GM03348 (cell line): ENCODE measurements at places on chromosomes 4 and X.

DNA sequence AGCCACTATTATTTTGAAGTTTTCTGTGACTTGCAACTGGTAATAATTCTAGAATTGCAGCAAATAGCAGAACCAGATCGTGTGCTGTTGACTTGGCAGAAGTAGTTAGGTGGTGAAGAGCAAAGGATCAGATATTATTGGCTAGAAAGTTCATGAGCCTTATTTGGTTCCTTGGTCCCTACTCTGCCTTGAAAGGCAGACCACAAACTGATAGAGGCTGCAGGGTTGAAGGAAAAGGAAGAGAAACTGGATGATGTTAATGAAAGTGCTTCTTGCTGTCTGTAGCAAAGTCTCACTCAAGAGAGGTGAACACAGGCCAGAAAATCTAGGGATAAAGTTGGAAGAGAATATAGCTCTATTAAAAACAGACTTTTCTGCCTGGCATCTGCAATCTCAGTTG, 41.2 kb upstream of the RNF150 start:
- DNase-seq: no peak

DNA sequence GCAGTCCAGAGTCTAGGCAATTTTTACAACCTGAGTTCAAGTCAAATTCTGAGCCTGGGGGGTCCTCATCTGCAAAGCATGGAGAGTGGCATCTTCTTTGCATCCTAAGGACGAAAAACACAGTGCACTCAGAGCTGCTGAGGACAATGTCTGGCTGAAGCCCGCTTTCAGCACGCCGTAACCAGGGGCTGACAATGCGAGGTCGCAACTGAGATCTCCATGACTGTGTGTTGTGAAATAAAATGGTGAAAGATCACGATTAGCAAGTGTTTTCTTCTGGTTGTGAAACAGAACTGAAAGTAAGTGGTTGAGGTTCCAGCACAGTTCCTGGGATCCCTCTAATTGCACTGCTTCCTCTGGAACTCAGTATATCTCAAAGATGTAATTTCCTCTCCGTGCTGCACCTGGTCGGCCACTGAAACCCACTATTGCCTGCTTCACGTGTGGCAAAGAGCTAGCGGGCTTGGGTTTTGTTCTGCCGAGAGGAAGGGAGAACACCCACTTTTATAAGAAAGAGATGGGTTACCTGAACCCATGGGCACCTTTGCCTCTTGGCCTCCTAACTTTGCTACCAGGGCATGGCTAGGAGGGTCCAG, 7.7 kb upstream of the F11 start:
- no peak for DNase-seq

DNA sequence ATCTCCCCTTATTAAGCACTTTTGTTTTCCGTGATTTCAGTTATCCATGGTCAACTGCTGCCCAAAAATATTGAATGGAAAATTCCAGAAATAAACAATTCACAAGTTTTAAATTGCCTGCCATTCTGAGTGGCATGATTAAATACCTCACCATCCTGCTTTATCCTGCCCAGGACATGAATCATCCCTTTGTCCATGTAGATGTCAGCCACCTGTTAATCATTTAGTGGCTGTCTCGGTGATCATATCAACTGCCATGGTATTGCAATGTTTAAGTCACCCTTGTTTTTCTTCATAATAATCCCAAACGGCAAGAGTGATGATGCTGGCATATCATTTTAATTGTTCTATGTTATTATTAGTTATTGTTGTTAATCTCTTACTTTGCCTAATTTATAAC, 79.8 kb upstream of the LHFPL1 start:
- no peak for DNase-seq

DNA sequence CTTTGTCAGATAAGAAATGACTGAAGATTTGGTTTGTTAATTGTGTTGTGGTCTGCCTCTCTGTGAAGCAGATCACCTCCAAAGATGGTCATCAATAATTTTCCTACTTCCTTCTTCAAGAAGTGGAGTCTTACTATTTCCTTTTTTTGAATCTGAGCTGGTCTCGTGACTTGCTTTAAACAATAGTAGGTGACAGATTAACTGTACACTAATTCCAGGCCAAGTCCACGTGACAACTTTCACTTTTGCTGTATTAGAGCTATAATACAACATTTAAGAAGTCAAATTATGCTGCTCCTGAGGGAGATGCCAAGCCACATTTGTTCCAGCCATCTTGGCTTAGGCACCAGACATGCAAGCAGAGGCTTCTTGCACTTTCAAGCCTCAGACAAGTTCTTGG, 393.8 kb upstream of the GRID2 start:
- DNase-seq: no peak

DNA sequence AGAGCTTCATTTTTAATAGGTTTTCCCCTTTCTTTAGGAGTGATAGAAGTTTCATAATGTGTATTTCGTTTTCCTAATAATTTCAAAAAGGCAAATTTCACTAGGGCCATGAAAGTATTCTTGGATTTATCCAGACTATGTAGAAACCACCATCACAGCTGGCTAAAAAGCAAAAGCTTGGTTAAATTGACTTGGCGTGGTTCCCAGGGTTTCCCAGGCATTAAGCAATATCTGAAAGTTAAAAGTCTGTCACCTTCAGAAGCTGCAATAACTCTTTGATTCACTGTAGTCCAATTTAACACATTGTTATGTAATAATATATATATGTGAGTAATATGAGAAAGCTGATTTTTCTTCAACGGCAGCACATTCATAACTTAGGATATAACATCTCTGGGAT, 38.3 kb downstream of the NDNF start:
- DNase-seq: peak; percentile 18

- no peak for DNase-seq
Observed at GRCh38 chr4:138223231-138223910, 18.8 kb downstream of the SLC7A11 start.

DNA sequence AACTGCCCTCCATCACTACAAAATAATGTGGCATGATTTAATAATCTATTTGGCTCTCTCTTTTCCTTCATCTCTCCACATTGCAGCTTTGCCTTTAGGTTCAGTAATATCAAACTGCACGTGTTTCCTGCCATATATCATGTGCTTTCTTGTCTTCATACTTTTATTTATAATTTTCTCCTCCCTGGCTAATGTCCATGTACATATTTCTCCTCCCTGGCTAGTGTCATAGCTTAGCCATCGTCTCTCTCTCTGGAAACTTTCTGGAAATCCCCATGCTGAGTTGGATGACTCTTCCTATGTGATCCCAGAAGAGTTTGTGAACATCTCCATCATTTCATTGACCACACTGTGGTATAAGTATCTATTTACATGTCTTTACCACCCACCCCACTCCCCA, 21.3 kb upstream of the PDGFC start:
- no peak for DNase-seq

DNA sequence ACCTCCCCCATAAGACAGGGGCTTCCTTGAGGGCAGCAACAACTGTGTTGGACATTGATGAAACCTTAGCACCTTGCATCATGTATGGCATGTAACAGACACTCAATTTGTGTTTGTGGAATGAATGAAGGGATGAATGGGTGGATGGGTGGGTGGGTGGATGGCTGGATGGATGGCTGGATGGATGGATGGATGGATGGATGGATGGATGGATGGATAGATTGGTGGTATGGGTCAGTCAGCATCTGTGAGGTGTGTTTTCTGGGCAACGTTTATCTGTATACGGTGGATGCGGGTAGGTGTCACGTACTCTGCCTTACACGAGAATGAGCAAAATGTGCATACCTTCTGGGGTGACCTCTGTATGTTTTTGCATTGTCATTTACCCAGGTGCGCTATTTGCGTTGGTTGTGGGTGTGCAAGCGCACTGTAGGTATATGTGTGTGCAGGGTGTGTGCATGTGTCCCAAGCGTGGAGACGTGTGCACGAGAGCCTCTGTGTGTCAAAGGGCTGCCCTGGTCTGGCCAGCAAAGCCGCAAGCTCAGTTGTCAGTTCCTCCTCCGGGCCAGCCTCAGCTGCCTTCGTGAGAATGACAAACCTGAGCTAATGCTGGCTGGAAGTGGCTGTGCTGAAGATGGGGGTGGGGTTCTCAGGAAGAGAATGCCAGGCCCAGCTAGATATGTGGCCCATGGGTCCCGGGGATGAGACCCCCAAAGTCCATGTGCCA, 26.5 kb downstream of the ELF4 start:
- DNase-seq: no peak
